ENCODE measurements at places on chromosomes 1 and 21.

- DNase-seq, result no peak
Measured at GRCh38 chr1:5913078-5913845, 79.0 kb downstream of the NPHP4 start.

DNA sequence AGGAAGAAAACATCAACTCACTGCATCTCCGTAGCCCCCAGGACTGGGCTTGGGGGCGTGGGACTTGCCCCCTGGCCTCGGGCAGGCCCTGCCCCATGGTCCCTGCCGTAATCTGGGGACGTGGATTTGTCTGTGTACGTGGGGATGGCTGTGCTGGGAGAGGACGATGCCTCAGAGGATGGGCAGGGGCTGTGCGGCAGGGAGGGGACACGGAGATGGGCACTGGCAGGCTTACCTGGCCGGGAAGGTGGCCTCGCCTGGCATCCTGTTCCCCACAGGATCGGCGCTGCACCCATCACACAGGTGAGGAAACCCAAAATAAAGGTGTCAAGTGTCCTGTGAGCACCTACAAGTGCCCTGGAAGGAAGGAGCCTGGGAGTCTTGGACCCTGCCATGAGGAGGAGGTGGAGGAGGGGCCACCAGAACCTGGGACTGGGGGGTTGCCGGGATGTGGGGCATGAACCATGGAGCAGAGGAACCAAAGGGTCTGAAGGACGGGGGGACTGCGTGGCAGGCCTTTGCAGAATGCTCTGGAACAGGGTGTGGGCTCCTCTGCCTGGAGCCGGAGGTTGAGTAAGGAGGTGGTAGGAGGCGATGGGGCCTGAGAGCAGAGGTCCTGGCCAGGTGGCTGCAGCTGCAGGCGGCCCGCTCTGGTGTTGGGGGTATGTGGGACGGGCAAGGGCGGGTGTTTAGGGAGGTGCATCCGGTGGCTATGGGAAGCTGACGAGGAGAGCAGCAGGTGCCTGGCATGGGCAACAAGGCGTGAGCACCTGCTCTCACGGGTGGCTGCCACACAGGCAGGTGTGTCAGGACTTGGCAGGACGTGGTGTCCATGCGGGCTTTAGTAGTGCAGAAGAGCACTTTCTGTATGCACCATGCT is 27.8 kb upstream of the LRRC3 start:
- DNase-seq, result no peak

DNA sequence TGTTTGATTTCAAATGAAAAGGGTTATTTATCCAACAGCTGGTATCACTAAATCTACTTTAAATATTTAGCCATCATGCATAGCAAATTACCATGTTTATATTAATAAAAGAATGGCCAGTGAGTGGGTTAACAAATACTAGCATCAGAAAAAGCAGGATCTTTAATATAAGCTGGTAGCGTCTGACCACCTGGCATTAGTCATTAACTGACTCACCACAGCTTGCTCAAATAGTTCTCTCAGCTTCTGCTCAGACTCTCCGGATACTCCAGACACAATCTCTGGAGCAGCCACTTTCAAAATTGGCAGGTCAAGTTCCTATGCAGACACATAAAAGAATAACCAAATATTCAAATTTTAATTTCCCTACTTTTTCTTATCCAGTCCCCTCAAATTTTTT is 29.6 kb downstream of the NVL start:
- no peak for DNase-seq

DNA sequence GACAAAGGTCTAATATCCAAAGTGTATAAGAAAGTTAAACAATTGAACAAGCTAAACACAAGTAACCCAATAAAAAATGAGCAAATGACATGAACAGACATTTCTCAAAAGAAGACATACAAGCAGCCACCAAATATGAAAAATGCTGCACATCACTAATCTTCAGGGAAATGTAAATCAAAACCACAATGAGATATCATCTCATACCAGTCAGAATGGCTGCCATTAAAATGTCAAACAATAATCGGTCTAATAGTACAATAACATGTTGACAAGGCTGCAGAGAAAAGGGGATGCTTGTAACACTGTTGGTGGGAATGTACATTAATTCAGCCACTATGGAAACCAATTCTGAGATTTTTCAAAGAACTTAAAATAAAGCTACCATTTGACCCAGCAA is 264.1 kb downstream of the AKT3 start:
- no peak for DNase-seq

DNA sequence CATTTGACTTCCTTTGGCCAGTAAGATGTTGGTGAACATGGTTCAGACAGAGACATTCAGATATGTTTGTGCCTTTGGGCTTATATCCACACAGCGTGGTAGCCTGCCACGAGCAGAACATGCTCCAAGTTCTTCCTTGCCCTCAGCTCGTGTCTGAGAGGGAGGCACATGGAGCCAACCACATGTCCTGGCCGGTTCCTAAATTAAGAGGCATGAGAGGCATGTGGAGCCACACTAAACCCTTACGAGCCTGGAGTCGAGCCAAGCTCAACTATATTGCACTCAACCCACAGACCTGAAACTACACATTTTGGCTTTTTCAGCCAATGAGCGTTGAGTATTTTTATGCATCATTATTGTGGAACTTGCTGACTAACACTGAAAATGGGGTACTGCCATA is 133.7 kb upstream of the KCNK1 start:
- no peak for DNase-seq

DNA sequence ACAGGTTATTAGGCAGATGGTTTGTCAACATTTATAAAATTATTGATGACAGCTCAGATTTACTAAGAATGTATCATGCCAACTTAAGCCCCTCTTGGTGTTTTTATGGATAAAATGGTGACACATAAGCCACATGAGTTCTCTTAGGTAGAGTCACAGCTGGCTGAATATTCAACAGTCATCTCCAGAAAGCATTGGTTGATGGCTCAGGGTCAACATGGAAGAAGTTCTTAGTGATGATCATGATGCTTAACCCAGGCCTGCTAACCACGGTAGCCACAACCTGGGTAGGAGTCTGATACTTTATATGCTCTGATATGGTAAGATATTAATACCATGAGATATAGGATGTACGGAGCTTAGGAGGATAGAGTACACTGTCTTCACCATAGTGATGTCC is 46.4 kb upstream of the SIPA1L2 start:
- no peak for DNase-seq

GRCh38 chr1:25126562-25126961 is 105.7 kb downstream of the SYF2 start:
- DNase-seq, result no peak

GRCh38 chr1:19811206-19811851 is 3.8 kb downstream of the RNF186 start:
- DNase-seq, result peak; percentile 49

- no peak for DNase-seq
Measured at GRCh38 chr1:238119861-238120260, 229.1 kb upstream of the ZP4 start.

Data from HuH-7.5 (cell line).